NCI-H1092 (cell line): ENCODE measurements at places on chromosomes 11 and 22.

DNA sequence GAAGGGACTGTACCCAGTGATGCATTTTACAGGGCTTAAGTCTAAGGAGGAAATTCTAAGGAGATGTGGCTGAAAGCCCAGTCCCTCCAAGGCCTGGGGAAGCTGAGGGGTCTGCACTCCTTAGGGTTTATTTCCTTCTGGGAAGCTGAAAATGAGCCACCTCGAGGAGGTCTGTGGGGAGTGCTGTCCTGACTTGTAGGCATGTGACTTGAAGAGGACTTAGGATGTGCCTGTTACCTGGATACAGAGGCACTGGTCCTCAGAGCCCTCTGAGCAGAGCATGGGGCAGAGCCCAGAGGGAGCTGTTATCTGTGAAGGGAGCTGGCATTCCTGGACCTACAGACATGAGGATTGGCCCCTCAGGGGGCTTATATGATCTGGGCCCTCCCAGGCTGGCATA lies 77.1 kb downstream of the TP53I11 start:
- no peak for DNase-seq

DNA sequence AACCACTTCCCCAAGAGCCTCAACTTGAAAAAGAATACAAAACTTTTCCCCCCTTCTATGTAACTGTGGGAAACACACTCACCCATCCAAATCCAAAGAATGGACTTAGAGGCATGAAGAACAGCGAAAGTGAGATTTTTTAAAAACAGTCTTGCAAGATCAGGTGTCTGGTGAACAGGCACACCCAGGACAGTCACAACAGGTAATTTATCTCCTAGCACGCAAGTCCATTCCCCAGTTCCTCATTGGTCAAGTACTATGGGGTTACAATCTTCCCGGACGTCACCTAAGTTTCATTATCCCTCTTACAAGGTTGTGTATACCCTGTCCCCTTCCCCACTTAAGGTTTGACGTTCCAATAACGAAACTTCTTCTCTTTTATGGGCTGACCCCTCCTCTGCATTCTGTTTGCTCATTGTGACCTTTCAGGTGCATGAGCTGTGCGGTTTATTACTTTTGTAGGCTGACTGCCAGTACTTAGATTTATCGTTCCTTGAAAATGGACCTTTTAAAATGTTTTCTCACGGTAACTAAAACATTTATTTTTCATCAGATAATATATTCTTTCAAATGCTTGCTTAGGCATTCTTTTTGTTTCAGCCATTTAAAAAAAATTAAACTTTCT lies 1401.9 kb downstream of the FAM181B start:
- no peak for DNase-seq

- no peak for DNase-seq
These were observed 84.8 kb downstream of the SNX19 start for GRCh38 chr11:130831506-130831905.

GRCh38 chr22:39146256-39147101 lies 6.0 kb downstream of the CBX7 start:
- DNase-seq = no peak

GRCh38 chr22:25848954-25849353 lies 107.0 kb downstream of the MYO18B start:
- no peak for DNase-seq

GRCh38 chr11:26805001-26805400 lies 83.1 kb upstream of the SLC5A12 start:
- DNase-seq = no peak
